Smooth muscle cell of the umbilical artery (primary cell): ENCODE measurements at places on chromosomes 16 and 17. TPM values are rescaled to one million over a fixed set of nuclear protein-coding genes. Genes with fewer than 3 reads are reported as not detected.

The SRCIN1 gene
- total RNA-seq, result 0.05 TPM in 1 of 2 replicates, not detected in the other

The FBXL19 gene
- total RNA-seq, result 25.2 and 25.5 TPM in 2 replicates

The ADGRG3 gene
- total RNA-seq, result not detected in 2 replicates

The RASL10B gene
- 7.4 and 8.1 TPM in 2 replicates for total RNA-seq

The CLEC18A gene
- 0.32 and 1.5 TPM in 2 replicates for total RNA-seq

The SULT1A4 gene
- total RNA-seq, result 2.1 TPM in 1 of 2 replicates, not detected in the other

The DPEP1 gene
- 0.23 and 0.30 TPM in 2 replicates for total RNA-seq

The PRR35 gene
- total RNA-seq, result not detected in 2 replicates

The KIF18B gene
- 0.30 and 3.2 TPM in 2 replicates for total RNA-seq

The KRTAP3-2 gene
- total RNA-seq, result not detected in 2 replicates

The ARL5C gene
- total RNA-seq, result not detected in 2 replicates

The EARS2 gene
- total RNA-seq, result 40.1 and 61.9 TPM in 2 replicates
